COR-L47 (cell line): ENCODE measurements at places on chromosomes 7 and 10.

- DNase-seq = no peak
Measured at GRCh38 chr10:70660722-70661121, 11.6 kb upstream of the ADAMTS14 start.

- no peak for DNase-seq
Measured at GRCh38 chr10:91613411-91614187, 19.3 kb downstream of the PPP1R3C start.

DNA sequence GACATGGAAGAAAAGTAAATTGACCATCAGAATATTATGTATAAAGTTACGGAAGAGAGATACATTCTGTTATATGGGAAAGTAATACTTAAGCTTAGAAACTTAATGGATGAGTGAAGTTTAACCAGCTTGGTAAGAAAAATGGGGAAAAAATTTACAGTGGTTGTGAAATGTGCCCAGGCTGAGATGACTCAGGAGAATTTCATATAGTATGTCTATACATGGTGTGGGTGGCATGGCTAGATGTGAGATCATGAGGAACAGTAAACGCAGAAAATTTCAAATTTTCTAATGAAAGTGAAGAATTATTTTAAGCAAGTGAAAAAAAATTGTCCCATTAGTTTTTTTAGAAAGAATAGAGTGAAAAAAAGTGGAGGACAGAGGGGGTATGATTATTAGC is 552.5 kb upstream of the SORCS1 start:
- DNase-seq = no peak

- no peak for DNase-seq
Measured at GRCh38 chr10:92404612-92405418, 113.8 kb downstream of the MARCHF5 start.
